Hypothalamus (tissue), 51 donors: ENCODE measurements at places on chromosomes 1 and 21.

GRCh38 chr21:36909423-36909822 is 57.0 kb downstream of the HLCS start:
- no peak for DNase-seq

GRCh38 chr21:27681038-27681437 is 714.1 kb upstream of the ADAMTS5 start:
- no peak for DNase-seq

- no peak for DNase-seq
Measured at GRCh38 chr1:37158113-37158749, 123.9 kb upstream of the GRIK3 start.

GRCh38 chr1:149945206-149945605 is 8.5 kb upstream of the MTMR11 start:
- no peak for DNase-seq

GRCh38 chr21:33403786-33404585 is 773 bp downstream of the IFNGR2 start:
- peak; percentile 39 for DNase-seq

DNA sequence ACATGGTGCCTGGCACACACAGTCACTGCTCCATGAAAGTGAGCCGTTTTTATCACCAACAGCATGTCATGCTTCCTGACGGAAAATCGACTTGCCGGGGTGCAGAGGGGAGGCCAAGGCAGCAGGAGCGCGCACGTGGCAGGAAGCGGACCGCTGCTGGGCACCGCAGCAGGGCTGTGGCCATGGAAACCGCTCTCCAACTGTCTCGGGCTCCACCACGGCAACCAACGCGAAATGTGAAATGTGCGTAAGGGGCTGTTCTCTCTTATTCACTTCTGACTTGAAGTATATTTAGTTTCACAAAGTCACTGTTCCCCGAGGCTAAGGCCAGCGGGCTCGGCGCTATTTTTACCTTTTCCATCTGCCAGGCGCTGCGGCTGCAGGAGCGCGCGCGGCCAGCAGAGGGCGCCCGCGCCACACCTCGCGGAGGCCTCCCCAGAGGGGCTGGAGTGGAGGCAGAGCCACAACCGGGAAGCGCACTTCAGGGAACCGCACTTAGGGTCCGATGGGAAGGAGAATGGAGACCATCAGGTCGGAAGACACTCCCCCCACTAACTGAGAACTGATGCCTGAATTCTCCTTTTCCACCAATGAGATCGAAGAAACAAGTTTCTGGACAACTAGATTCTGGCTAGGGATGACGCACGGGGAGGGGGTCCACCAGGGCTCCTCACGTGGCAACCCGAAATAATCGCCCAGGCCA is 19.7 kb downstream of the RCC2 start:
- DNase-seq = no peak

DNA sequence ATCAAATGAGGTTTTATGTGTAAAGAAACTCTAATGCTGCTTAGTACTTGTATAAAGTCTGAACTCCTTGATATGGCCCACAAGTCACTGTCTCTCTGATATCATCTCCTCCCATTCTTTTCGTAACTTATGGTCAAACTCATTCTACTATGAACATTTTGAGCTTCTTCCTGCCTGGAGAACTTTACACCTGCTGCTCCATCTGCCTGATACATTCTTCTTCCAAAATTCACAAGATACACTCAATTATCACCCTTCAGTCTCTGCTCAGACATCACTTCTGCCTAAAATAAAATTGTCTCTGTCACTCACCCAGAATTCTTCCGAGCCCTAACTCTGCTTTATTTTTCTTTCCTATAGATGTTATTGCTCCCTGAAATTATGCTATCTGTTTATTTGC is 192.8 kb upstream of the LYPLAL1 start:
- no peak for DNase-seq

GRCh38 chr1:71921935-71922559 is 360.3 kb downstream of the NEGR1 start:
- no peak for DNase-seq

GRCh38 chr1:69073176-69073575 is 494.5 kb upstream of the LRRC7 start:
- DNase-seq = no peak

GRCh38 chr1:171343727-171344472 is 29.9 kb downstream of the FMO4 start:
- DNase-seq = no peak

- DNase-seq = no peak
Measured at GRCh38 chr1:91059157-91059556, 37.3 kb upstream of the ZNF644 start.

DNA sequence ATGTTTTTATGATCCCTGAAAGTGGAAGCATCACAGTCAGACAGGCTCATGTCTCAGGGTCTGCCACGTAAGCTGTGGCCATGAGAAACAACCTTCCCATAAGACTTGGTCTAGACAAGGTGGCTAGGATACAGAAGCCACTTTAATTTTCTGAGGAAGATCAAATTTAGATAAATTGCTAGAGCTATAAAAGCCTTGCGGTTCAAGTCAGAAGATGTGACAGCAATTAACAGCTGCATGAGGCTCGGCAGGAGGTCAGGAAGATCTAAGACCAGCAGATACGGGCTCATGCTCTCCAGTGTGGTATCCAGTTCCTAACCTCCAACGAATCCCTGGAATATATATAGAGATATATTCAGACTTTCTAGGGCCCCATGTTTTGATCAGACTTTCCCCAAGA is 577.1 kb downstream of the PLPP3 start:
- DNase-seq = no peak

GRCh38 chr1:115969509-115969908 is 6.8 kb upstream of the SLC22A15 start:
- no peak for DNase-seq

GRCh38 chr1:3695326-3696217 is 43.3 kb downstream of the TP73 start:
- no peak for DNase-seq

DNA sequence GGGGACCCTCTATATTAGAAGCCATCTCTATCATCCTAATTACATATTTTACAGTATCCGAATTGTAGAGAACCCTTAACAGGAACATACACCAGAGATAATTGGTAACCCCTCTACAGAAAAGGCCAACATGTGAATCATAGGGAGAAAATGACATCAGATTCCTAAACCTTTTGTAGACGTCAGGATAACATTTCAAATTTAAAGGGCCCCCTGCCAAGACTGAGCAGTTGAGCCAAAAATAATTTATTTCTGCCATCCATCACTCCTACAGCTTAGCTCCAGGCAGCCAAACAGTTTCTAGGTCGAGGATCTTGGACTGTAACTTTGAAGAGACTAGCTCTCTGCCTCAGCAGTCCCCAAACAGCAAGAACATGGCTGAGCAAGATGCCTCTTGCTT is 21.2 kb downstream of the ZNF697 start:
- DNase-seq = no peak

- DNase-seq = no peak
Measured at GRCh38 chr1:226937940-226938725, 2.0 kb upstream of the COQ8A start.

- no peak for DNase-seq
Measured at GRCh38 chr1:192749349-192749748, 59.5 kb upstream of the RGS2 start.

DNA sequence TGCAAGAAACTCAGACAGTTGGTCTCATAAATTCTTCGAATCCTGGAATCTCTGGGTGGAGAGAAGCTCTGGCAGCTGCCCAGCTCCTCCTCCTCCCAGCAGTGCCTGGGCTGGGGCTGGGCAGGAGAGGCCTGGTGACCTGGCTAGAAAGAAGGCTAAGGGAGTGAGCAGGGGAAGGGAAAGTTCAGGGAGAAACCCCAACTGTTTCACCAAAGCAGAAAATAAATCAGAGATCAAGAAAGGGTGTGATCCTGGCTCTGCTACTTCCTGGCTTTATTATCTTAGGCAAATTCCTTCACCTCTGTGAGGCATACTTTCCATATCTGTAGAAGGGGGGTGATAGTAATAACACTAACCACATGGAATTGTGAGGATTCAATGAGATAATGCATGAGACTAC is 8.8 kb upstream of the COL16A1 start:
- DNase-seq = no peak

GRCh38 chr1:154623358-154623757 is 15.4 kb upstream of the ADAR start:
- no peak for DNase-seq

GRCh38 chr1:7669559-7670311 is 101.4 kb upstream of the VAMP3 start:
- DNase-seq = peak; percentile 45

DNA sequence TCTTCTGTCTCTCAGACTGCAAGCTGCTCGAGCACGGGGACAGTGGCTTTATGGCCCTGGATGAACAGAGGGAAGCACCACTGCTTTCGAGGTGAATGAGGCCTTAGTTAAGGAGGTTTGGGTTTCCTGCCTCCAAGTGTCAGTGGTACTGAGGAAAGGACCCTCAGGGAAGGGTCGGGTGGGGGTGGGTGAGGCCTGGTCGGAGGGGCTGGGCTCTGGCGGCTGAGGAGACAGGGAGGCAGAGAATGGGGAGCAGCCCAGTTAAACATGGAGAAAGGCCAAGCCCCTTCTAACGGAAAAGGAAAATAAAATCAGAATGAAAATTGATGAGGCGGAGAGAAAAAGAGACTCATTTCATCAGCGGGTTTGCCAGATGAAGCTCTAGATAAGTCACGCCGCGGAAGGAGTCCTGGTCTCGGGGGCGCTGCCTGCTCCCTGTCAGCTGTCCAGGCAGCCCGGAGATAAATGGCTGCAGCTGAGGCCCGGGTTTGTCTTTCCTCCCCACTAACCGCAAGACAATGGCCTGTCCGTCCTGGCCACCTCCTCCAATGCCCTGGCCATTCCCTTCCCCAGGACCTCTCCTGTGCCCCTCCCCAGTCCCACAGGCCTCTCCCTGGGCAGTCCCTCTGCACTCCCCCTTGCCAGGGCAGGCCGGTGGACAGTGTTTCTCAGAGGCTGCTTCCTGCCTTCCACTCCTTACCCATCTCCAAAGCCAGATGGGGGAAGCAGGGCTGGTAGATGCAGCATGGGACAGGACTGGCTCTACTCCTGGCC is 55.2 kb downstream of the LRRN2 start:
- DNase-seq = no peak

DNA sequence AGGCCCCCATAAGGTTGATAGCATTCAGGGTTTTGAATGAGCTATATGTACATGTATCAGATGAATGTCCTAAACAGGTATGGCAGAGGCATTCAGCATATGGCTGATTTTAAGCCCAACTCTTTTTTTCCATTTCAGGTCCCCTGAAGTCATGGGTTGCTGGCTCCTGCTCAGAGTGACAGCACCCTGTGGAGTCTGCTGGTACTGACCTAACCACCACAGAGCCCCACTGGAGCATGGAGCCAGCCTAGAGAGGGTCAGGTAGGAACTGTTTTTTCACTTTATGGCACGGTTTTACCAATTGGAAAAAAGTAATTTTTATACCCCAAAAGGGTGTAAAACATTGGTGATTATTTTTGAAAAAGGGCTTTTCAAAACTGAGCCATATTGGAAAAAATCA is 82.5 kb upstream of the MPC2 start:
- no peak for DNase-seq

GRCh38 chr1:210246447-210246846 is 13.9 kb downstream of the SERTAD4 start:
- no peak for DNase-seq

DNA sequence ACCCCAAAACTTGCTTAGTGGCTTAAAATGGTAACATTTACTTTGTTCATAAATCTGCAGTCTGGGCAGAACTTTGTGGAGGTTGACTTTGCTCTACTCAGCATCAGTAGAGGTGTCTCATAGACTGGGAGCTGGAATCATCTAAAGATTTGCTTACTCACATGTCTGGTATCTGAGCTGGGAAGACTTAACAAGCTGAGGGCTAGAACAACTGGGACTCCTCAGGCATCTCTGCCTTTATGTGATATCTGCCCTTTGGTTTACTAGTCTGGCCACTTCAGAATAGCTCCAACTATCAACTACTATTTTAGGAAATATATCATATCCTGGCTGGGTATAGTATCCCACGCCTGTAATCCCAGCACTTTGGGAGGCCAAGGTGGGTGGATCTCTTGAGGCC is 82.5 kb downstream of the C4BPA start:
- no peak for DNase-seq

DNA sequence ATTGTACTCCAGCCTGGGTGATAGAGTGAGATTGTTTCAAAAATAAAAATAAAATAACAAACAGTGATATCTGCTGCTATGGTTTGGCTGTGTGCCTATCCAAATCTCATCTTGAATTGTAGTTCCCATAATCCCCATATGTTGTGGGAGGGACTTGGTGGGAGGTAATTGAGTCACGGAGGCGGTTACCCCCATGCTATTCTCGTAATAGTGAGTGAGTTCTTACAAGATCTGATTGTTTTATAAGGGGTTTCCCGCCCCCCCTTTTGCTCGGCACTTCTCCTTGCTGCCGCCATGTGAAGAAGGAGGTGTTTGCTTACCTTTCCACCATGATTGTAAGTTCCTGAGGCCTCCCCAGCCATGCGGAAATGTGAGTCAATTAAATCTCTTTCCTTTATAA is 47.8 kb downstream of the ACTL8 start:
- DNase-seq = no peak

DNA sequence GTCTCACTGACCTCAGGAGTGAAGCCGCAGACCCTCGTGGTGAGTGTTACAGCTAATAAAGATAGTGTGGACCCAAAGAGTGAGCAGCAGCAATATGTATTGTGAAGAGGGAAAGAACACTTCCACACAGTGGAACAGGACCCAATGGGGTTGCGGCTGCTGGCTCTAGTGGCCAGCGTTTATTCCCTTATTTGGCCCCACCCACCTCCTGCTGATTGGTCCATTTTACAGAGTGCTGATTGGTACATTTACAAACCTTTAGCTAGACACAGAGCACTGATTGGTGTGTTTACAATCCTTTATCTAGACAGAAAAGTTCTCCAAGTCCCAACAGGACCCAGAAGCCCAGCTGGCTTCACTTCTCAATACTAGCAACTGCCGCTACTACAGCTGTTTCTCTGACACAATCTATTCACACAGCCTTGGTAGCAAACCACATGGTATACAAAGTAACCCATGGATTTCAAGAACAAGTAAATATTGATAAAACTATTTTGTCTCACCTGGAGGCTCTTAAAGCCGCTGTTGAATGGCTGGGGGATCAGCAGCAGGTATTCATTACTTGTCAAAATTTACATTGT is 25.3 kb upstream of the ITLN1 start:
- DNase-seq = no peak

DNA sequence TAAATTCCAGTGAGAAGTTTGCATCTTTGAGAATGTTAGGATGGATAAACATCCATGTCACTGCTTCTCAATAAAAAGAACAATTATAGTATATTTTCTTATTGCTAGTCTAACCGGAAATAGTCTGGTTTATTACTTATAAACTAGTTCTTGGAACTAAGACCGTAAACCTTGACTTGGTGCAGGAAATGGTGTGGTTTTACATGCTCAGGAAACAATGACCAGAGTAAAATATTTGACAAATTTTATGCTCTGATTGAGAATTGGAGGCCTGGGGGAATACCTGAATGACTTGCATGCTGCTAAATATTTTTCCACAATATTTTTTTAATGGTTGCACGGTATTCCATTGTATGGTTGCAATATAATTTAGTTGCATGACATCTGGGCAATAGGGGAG is 76.3 kb downstream of the XCL2 start:
- DNase-seq = no peak

DNA sequence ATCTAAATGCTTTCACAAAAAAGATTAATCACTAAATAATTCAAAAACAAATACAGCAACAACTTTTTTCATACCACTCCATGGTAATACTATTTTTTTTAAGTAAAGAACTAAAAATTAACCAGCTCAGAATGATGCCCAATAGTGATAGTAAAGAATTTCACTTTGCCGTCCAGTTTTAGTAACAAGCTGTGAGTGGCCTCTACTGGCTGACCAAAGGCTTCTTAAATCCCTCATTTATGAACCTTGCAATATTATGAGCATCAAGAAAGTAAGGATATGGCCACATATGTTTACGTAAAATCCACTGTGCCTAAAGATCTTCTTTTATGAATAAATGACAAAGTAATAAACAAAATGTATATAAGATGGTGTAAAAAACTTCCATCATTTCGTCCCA is 108.6 kb downstream of the GPATCH2 start:
- DNase-seq = no peak
